ENCODE measurements at places on chromosomes 7 and 10.

DNA sequence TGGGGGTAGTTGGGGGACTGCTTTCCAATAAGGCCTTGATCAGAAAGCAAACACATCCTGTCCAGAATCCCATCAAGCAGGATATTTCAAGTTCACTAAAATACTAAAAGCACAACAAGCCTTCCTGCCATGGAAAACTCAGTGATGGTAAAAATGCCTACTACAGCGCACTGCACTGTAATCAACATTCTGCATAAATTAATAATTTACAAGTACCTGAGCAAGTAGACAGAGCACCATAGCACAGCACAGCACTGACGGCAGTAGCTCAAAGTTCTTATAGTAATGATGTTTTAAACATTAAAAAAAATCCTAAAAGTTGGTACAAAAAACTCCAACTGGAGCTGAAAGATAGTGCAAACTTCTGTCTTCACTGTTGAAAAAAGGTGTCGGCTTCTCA lies 120.5 kb downstream of the FANK1 start:
- DNase-seq = no peak

DNA sequence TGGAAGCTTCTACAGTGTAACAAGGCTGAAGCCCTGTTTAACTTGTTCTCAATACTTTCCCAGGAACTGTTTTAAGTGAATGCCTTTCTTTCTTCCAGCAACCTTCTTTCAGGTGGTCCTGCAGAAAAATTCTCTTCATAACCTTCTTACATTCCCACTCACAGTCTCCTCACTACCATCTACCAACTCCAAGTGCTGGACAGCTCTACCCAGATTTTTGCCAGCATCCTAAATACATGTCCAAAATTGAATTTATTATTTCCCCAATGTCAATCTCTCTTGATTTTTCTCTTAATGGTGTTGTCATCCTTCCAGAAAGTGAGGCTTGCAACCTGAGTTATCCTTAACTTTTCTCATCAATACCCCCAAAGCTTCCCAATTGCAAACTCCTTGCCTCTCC lies 48.2 kb downstream of the CFAP70 start:
- no peak for DNase-seq

DNA sequence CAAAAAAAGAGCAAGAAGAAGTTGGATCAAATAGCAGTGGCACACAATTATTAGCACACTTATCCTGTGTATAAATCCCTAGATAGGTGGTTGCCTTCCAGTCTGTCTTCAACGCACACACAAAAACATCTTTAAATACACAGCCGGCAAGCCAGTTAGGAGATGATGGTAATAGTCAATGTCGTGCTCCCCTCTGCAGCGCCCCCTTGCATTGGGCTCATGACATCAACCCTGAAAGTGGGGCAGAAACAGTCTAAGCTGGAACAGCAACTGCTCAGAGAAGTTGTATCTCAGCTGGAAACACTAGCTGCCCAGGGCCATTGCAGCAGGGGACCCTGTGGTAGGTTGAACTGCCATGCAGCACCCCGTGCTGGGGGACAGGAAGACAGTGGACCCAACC lies 179.5 kb upstream of the YAE1 start:
- no peak for DNase-seq

DNA sequence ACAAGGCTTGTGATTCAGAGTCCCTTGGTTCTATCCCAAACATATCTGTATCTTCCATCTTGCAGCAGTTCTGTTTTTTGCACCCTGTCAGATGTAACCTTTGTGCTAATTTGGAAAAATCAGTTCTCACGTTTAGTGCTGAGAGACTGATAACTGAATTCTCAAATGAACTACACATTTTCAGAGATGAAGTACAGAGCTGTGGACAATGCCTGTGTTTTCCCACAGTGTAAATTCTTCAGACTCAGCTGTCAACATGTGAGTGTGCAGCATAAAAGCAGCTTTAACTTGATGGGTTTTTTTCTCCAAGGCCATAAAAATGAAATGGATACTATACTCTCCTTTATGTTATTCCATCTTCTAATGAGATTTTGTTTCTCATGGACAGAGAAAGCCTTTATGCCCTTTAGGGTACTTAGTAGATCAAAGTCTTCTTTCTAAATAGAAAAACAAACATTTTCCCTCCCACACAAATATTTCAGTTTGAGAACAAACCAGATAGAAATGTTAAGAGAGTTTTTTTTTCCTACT lies 150.9 kb downstream of the SEMA3A start:
- DNase-seq = no peak

DNA sequence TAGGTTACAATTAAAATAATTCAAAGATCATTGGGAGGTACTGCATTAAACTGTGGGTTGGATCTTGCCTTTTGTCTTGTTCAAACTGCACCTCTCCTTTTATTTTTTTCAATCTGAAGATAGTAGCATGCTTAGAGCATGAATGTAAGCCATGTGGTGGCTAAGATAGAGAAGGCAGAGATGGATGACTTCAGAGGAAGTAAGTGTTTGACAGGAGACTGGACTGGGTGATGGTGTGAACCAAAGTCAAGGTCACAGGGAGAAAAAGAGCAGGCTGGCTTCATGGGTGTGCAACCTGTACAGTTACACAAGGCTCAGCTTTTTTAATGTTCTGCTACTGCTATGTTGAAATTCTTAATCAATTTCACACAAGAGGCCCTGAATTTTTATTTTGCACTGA lies 85.6 kb downstream of the ZEB1 start:
- no peak for DNase-seq
